ENCODE measurements at places on chromosomes 5 and 9.

- no peak for DNase-seq
These were observed 57.2 kb upstream of the HAPLN1 start for GRCh38 chr5:83777856-83778255.

DNA sequence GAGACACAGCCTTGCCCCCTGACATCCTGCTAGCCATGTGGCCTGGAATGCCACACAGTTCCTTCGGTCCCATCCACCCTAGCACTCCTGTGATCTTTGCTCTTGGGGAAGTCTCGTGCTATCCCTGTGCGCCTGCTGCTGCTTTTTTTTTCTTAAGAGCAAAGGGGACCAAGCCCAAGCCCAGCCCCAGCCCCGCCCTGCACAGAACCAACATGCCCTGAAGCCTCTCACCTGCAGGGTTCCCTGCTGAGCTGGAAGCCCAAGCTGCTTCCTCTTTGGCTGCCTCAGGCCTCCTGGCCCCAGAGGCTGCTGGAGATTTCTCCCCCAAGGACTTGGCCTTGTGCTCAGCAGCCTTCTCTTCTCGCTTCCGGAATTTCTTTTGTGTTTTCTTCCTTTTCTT, 1.8 kb downstream of the SURF6 start:
- DNase-seq, result no peak

DNA sequence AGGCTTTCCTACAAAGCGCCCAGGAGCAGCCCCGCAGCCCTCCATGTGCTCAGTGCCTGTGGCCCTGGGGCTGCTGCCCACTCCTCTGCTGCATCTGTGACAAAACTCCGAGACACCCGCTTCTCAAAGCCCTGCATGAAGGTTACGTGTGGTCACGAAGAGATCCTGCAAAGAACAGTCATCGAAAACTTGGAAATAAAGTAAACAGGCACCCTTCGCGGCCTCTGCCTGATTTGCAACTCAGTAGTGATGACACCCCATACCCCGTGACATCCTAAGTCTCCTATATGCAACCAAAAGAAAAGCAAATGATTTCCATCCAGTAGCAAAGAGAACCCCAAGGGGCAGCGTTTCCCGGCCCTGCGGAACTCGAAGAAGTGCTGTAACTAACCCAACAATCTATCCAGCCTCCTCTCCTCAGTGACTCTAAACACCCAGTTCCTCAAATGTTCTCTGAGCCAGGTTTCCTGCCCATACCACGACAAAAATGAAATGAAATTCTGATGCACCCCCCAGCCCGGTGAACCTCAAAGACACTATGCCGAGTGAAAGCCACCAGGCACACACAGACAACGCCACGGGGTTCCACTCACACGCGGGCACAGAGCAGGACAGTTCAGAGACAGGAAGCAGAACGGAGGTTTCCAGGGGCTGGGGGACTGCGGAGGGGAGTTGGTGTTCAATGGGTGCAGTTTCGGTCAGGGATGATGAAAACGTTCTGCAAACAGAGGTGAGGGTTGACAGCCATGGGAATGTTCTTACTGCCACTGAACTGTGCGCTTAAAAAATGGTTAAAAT, 19.0 kb downstream of the NACC2 start:
- DNase-seq, result no peak

DNA sequence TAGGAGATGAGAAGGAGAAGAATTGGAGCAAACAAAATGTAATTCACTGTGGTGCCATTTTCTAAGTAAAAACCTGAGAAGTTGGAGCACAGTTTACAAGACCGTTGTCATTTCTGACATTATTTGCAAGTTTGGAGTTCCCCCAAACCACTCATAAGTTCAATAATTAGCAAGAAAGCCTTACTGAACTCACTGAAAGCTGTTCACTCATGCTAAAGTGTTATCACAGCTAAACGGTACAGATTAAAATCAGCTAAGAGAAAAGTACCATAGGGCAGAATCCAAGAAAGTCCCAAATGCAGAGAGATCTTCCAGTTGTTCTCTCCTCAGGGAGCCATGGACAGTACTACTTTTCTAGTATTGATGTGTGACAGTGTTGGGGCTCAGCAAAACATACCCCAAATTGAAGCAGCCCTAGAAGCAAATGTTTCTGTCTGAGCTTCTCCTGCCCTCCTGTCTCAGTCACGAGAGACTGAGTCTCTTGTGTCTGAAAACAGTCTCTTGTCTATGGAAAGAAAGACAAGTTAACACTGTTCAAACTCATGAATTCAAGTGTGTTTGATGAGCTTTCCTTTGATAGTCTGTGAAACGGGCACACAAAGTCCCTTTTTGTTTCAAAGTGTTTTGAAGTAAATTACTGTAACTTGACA, 221.2 kb downstream of the GABRG2 start:
- no peak for DNase-seq

DNA sequence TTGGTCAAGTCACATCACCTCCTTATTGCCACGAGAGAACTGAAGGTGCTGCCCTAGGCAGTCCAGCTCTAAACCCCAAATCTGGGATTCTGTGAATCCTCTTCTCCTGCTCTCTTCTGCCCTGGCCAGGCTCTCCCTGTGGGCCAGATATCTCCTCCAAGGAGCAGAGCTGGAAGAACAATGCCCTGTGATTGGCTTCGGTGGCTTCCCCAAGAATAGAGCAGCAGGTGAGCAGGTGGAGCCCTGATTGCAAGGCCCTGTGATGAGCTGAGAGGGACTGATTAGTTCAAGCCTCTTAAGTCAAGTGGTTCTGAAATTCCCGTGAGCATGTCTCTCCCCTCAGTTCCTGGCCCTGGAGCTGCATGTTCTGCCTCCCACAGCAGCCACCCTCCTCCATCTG, 175.3 kb upstream of the BRINP1 start:
- no peak for DNase-seq

DNA sequence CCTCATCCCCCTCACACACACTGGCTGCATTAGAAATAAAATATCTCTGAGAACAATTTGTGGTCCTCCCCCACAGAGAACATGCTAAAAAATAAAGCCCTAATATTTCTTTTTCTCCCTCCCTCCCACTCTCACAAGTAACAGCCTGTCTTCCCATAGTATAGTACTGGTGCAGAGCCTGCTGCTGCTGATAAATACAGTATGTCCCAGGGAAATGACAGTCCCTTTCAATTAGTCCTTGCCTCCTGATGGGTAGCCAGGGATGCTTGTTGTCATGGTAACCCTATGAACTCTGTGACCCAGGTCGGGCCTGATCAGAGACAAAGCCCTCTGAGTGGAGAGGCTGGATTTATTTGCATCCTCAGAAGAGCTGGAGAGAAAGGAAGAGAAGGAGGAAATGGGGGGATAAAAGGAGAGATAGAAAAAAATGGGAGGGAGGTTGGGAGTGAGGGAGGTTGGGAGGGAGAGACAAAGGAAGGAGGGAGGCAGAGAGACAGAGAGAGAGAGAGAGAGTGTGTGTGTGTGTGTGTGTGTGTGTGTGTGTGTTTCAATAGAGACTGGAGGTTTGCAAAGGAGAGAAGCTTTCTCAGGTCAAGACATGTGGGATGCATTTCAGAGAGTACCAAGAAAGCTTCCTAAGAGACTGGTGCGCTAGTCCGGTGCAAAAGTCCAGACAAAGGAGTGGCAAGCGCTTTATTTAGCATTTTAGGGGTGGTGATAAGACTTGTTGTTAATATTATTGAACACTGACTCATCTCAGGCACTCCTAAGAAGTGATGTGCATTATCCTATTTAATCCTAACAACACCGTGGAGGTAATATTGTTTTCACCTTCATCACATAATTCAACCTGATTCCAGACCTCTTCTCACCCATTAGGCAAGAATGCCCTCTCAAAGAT, 260.8 kb downstream of the FAM114A2 start:
- DNase-seq, result no peak

GRCh38 chr5:55134053-55134722, 25.8 kb upstream of the GPX8 start:
- DNase-seq, result no peak

DNA sequence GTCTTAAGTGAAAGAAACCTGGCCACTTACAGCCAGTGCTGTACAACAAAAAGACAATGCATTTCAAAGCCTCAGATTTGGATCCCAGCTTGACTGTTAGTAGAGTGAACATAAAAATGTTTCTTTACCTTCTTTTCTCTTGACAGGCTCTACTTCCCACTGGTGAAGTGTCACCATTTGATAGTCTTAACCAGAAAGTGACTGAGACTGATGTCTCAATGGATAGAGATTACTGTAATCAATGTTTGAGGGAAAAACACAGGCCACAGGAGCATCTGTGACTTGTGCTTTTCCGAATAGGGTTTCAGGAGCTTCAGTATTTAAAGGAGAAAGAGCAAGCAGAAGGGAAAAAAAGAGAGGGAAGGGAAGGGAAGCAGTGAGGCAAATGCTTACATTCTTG, 41.7 kb upstream of the STK32A start:
- no peak for DNase-seq

GRCh38 chr5:124936626-124936933, 190.1 kb upstream of the ZNF608 start:
- DNase-seq, result no peak

- no peak for DNase-seq
These were observed 26.5 kb downstream of the HMCN2 start for GRCh38 chr9:130292106-130292505.

DNA sequence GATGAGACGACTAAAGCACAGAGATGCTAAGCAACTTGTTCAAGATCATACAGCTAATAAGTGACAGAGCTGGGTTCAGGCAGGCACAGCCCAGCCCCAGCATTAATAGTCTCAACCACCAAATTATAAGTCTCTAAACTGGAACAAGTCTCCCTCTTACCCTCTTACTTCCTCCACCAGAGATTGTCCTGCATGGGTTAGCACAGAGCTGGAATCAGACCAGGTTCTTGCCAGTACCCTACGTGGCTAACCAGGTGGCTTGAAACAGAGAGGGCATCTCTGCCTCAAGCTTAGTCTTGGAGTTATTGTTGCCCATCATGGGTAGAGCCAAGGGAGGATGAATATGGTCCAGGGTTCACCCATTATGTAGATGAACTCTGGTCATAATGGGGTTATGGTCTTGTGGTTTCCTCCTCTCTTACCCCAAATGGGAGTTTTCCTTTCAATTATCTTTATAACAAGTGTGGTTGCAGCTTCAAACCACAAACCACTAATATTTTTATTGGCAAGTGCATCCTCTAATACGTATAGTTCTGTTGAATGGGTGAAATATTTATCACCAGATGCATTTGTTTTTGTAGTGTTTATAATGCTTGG, 8.3 kb upstream of the XPA start:
- DNase-seq, result no peak

- DNase-seq, result no peak
These were observed 380.9 kb downstream of the RAB3C start for GRCh38 chr5:58963821-58964220.

- DNase-seq, result no peak
These were observed 13.1 kb downstream of the IL7R start for GRCh38 chr5:35869685-35870277.

DNA sequence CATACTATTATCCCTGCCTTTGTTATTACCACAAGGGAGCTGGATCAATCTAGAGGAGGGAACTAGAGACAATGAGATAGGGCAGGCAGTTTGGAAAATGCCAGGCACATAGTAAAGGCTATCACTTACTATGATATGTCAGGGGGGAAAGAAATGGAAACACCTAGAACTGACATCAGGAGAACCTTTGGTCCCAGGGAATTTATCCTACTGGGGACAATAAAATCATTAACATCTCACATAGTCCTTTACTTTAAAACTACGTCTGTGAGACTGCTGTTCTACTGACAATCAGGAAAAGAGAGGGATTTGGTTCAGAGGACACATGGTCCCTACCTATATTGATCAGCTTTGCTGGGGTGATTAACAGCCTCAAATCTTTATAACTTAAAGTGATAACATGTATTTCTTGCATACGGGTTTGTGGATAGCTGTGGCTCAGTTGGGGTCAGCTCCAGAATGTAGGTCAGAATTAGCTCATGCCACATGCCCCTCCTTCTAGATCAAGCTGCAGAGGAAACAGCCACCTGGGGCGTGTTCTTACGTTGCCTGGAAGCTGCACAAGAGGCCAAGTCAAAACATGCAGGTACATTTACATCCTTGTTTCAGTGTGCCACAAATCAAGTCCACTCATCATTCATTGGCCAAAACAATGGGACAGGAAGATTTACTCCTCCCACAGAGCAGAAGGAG, 43.9 kb upstream of the ALDOB start:
- no peak for DNase-seq

- DNase-seq, result no peak
These were observed 1.1 kb upstream of the ARHGEF28 start for GRCh38 chr5:73624888-73625287.

DNA sequence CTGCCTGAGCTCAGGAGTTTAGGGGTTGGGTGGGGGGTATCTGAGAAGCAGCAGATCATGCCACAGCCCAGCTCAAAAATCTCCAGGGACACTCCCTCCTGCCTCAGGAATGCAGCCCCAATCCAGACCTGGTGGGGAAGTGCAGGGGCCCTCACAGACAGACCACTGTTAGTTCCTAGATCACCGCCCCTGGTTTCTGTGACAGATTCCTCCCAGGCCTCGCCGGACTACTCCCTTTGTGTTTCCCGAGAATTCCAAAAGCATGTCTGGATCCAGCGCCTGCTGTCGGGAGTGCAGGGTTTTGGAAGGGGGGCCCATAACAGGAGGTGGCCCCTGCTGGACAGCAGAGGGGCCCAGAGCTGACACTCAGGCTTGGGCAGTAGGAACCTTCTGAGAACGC, 74.5 kb downstream of the CTSL start:
- no peak for DNase-seq

- DNase-seq, result no peak
These were observed 138.6 kb downstream of the PALM2AKAP2 start for GRCh38 chr9:109918339-109919163.

- peak; percentile 8 for DNase-seq
These were observed 1358.4 kb downstream of the EFNA5 start for GRCh38 chr5:106312360-106312759.

DNA sequence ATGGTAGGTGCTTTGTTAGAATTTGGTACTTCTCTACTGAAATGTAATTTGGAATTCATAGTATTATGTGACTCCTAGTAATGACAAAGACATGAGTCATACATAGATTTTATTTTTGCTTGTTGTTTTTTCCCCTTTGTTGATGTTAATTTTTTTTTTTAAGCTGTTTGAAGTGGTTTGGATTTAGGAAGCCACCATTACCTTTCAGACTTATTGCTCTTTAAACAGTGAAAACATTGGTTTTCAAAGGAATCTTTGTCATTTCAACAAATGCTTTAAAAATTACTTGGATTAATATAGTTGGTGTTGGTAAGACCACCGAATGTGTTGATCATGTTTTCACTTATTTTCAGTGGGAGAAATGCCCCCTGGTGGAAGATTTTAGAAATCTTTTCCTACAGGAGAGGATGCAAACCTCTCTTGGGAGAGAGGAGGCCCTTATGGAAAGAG, 170.1 kb upstream of the PITX1 start:
- no peak for DNase-seq

DNA sequence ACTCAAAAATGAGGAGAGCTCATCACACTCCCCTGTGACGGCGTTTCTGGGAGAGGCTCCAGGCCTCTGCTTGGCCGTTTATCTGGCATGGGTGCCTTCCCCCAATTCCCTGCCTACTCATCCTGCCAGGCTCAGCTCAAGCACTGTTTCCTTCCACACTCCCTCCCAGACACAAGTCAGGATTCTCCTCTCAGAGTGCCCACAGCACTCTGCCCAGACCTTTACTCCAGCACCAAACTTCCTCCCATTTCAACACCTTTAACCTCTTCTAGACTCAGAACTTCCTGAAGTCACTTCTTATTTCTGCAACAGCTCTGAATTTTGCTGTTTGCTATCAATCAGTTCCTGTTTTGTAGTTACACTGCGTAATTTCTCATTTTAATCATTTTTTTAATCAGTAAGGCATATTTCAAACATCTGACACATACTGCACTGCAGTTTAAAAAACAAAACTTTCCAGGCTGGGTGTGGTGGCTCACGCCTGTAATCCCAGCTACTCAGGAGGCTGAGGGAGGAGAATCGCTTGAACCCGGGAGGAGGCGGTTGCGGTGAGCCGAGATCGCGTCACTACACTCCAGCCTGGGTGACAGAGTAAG, 16.0 kb downstream of the TRMO start:
- peak; percentile 55 for DNase-seq

- no peak for DNase-seq
These were observed 1.6 kb downstream of the WNK2 start for GRCh38 chr9:93185266-93186214.

All from GM03348 (cell line).